HL-60 (cell line): ENCODE measurements at places on chromosomes 6 and 20.
A peak's percentile ranks its signal among the peaks of the same experiment; 100 is the strongest.

DNA sequence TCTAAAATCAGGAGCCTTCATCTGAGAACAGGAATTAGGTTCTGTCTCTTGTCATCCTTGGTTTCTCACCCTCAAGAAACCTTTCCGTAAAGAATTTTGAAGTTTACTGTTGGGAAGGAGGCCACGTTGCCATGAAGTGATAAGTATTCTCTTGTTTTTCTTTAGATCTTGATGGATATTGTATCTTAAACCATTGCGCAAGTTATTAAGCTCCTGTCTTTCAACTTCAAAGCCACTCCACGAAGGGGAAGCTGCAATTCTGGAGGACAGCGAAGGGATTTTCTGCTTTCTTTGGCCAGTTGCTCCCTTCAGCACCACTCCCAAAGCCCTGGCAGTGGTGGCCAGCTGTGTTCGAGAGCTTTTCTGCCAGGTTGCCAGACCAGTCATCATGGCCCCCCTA is 198.1 kb upstream of the EXOC2 start:
- DNase-seq, result no peak

GRCh38 chr20:50094522-50094921 is 18.4 kb downstream of the UBE2V1 start:
- no peak for DNase-seq

- DNase-seq, result no peak
Observed at GRCh38 chr20:22866812-22867341, 168.2 kb upstream of the SSTR4 start.

DNA sequence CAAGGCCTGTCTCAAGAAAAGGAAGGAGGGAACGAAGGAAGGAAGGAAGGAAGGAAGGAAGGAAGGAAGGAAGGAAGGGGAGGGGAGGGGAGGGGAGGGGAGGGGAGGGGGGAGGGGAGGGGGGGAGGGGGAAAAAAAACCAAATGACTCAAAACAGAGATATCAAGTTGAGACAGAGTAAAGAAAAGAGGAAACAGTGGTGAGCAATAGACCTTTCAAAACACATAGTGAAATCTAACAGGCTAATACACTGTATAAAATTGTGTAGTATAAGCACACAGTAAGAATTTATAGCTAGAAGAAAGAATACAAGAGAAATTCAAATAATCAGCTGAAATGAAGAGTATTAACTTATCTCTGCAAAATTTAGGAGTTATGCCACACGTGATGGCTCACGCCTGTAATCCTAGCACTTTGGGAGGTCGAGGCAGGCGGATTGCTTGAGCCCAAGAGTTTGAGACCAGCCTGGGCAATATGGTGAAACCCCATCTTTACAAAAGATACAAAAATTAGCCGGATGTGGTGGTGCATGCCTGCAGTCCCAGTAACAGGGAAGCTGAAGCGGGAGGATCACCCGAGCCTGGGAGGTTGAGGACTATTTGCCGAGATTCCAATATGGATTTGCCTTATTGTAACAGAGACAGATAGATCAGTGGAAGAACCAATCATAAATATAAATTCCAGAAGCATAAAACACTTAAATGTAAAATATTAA is 123.2 kb downstream of the PRND start:
- DNase-seq, result peak; percentile 71

GRCh38 chr6:156948807-156949206 is 171.6 kb downstream of the ARID1B start:
- no peak for DNase-seq

- DNase-seq, result no peak
Observed at GRCh38 chr6:117495869-117496268, 13.4 kb downstream of the DCBLD1 start.

DNA sequence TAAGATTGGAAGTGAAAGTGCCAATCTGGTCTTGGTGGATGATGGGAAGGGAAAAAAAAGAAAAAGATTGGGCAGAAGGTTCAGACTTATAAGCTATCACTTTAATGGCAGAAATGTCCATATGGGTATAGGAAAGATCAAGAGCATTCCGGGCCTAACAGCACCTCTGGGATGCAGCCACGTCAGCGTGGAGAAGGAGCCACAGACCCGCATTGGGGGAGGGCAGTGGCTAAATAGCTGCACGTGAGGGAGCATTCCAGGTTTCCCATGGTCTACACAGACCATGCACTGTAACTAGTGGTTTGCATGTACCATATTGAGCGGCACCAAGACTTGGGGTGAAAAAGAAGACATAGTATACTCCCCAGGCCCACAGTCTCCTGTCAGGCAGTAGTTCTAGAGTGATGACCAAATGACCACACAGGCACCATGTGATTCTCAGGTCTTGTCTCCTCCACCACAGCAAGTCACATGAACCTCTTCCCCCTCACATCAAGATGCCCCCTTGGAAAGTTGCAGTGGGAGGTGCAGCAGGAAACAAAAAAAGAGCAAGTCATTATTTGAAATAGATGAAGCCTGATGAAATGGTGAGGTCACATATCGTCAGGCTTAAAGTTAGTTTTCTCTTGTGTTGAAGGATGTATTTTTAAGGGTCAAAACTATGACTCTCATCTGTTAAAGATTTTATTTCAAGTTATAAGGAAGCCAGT is 94.4 kb upstream of the TNFAIP3 start:
- no peak for DNase-seq

DNA sequence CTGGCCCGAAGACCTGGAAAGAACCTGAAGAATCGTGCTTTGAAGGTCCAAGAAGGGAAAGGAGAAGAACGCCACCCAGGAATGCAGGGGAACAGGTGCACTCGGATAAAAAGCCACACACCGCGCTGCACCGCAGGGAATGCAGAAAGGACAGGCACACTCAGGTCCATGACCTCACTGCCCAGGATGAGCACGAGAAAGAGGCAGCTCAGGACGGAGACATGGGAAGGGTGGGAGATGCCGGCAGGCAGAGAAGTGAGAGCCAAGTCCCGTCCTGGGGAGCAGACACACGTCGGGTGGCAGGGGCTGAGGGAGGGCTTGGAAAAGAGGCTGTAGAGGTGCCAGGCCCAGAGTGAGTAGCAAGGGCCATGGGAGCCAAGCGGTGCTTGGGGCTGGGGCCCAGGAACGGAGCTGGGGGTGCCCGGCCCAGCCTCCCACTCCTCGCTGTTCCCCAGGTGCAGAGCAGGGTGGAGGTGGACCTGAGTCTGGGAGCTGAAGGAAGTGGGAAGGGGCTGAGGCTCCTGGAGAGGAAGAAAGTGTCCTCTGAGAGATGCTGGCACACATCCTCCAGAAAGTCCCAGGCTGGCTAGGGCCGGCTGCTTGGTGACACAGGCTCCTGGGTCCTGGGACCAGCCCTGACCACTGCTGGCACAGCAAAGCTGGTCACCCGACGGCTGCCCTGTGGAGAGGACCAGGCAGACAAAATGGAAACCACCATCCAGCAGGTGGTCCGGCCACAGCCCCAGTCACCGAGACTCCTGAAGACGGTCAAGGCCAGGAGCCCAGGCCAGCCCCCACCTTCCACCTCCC is 91.3 kb downstream of the PSMB1 start:
- no peak for DNase-seq

DNA sequence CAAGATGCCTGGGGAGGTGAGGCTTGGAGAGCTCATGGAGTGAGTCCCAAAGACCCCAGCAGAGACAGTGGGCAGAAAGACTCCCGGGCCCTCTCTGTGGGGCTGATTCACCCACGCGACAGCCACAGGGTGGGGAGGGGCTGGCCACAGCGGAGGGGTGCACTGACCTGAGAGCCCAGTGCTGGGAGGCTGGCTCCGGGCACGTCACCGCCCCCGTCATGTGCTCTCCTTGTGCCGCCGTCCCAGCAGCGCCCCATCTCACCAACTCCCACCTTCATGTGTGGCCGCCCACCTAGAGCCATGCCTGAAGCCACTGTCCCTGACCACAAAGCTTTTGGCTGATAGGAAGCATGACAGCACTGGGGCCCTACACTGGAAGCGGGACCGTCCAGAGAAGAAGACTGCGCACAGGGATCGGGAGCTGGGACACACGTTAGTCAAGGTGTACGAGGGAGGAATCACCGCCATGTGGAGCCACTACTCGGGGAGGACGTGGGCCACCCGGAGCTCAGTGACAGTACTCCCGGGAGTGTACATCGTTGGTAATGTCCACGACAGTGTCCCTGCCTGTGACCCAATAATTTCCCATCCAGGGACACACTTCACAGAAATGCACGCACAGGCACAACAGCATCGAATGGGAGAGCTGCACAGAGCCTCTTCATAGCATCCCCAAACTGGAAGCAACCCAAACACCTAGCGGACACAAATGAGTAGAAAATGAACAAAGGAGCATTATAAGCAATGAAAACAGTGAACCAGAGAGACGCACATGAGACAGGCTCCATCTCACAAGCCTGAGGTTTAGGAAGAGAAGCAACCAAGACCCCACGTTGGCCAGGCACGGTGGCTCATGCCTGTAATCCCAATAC is 28.4 kb upstream of the FOXC1 start:
- no peak for DNase-seq

DNA sequence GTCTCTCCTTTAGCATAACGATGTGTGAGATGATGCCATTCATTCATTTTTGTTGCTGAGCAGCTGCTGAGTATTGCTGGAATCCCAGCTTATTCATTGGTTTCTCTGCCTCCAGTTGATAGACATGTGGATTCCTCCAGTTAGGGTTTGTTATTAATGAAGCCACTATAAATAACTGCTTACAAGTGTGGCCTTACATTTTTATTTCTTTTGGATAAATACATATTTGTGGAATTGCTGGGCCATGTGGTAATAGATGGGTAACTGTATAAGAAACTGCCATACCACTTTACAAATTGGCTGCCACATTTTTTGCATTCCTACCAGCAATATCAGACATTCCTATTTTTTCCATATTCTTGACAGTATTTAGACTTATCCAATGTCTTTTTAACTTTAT is 2.6 kb upstream of the HLA-B start:
- no peak for DNase-seq

- DNase-seq, result no peak
Observed at GRCh38 chr6:56245903-56246351, 1.5 kb downstream of the COL21A1 start.

DNA sequence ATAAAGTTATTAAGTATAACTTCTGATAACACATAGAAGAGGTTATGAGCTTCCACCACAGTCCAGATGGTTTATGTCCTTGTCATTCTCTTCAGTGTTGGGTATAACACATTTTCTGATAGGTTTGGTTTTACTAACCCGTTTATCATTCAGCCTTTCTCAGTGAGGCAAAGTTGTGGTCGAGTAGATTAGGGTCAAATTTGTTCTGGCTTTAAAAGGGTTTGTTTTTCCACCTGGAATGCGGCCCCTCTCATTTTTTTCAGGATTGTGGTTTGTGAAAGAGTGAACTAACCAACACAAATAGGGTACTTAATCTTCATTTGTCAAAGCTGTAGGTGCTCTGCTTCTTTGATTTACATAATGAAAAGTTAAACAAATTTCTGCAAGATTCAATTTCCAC is 204.2 kb upstream of the ASCC3 start:
- no peak for DNase-seq

- DNase-seq, result no peak
Observed at GRCh38 chr20:1150218-1150617, 31.8 kb downstream of the PSMF1 start.

GRCh38 chr6:111738631-111739030 is 133.0 kb upstream of the TRAF3IP2 start:
- DNase-seq, result no peak

DNA sequence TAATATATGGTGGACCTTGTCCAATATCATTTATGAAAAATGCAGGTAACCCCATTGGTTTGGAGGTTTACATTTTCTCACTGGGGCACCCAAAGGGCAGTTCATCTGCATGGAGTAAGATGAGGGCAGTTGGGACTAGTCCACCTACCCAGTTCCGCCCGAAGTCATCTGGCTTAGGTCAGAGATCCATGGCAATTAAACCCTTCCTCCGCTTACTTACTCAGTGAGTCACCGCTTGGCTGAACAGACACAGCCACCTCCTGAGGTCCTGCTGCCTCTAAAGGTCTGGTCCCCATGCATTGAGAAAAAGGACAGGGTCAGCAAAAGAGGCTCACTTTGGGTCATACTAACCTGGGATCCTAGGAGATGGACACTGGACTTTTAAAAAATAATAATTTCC is 102.9 kb upstream of the PRL start:
- no peak for DNase-seq

DNA sequence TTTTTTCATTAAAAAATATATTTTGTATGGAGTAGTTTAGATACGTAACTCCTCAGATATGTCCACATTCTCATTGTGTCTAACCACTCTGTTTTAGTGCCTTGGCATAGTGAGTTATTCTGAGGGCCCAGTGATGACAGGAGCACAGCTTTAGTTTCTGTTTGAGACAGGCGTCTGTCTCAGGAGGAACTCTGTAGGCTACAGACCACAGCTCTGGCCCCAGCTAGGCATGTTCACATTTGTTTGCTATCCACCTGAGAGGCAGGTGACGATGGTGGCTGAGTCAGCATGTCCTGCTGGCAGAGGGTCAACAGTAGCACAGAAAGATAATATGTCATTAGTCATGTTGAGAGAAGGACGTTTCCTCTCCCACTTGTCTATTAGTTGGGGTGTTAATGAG is 16.3 kb downstream of the LRRC1 start:
- no peak for DNase-seq

DNA sequence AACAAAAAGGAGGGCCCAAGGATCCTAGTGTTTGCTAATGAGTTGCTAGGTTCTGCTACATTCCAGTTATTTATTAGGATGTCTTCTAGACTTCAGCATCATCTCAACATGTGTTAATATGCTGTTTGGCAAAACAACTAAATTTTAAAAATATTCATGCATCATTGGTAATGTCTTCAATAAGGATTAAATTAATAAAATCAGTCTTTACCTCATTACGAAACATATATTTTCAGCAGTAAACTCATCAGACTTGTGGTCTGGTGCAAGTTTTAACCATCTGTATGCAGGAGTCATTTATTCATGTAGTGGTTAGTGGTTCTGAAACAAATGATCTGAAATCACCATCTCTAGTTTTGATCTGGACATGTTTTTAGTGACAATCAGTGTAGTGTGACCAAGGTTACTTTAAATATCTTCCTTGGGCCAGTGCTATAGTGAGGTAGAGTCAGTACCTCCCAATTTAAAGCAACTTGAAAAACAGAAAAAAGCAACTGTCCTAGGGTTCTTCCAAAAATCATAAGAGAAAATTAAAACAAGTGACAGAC is 85.0 kb upstream of the KCNK16 start:
- no peak for DNase-seq

DNA sequence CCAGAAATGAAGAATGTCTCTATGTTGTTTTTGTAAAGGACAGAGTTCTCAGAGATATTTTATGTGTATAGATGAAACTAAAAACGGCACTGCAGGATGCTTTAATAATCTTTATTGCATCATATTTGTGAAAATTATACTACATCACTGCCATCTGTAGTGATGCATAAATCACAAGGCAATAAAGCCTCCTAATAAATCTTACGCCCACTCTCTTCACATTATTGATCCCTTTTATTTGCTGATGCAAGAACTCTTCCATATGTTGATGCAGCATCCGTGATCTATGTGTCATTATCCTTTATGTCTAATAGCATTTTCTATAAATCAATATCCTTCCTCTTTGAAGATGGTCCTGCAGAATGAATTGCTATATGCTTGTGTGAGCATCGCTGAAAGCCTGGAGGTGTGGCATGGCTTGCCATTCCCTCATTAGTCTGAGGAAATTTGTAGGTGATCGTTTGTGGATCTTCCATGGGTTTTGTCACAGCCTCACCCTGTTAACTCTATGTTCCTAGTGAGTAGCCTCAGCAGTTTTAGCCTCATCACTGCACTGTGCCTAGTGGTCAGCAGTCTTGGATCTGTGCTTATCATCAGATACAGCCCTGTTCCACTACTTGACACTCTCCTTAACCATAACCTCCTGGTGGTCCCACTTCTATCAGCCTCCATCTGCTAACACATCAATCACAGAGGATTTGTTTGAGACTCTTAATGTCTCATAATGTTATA is 983.5 kb downstream of the EYS start:
- DNase-seq, result no peak

- DNase-seq, result no peak
Observed at GRCh38 chr6:2021713-2022125, 223.7 kb downstream of the GMDS start.
